ENCODE measurements at places on chromosomes 2 and 18.

DNA sequence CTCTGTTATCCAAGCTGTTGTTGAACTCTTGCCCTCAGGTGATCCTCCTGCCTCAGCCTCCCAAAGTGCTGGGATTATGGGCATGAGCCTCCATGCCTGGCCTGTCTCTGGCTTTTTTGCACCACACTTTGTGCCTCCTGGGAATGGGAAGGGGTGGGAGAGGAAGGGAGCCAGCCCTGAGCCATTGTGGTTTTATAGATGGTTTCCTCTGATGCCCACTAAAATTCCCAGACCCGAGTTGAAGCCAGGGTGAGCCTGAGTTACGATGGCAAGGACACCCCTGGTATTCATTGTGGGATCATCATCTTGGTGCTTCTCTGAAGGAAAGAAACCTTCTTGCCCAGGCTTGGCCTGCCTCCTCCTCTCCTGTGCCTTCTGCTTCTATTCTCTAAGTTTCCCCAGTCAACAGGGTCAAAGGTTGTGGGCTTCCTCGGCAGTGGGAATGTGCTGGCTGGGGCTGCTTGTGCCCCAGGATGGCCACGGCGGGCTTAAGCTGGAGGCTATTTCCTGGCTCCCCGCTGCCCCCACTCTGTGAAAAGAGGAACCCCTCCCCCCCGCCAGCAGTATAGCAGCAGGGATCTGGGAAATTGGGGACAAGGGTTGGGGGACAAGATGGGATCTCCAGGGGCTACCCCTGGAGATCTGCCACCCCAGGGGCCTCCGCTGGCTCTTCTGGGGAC is 106.2 kb downstream of the STPG4 start:
- DNase-seq = no peak

- no peak for DNase-seq
Observed at GRCh38 chr18:49757513-49758262, 55.6 kb downstream of the ACAA2 start.

DNA sequence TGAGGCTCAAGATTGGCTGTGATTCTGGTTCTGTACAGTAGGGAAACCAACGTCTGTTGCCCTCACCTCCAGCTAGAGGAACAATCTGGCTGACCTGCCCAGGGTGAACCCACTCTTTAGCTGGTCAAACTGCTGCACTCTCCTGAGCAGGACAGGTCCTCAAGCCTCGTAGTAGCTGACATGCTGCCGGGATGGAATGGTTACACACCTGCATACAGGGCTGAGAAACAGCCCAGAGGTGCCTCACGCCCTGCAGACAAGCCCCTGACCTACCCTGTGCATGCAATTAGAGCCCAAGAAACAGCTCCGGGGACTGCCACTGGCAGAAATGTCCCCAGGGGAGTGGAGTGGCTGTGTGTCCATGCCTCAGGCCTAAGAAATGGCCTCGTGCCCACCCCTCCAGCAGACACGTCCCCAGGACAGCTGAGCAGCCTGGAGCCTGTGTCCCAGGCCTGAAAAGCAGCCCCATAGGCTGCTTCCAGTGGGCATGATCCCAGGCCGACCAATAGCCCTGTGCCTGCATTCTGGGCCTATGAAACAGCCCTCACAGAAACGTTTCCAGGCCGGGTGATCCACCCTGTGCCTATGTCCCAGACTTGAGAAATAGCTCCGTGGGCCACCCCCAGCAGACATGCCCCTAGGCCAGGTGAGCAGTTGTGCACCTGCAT is 25.4 kb downstream of the BOLL start:
- DNase-seq = no peak

GRCh38 chr2:39685126-39685525 is 19.4 kb downstream of the TMEM178A start:
- DNase-seq = no peak

GRCh38 chr2:186543561-186544131 is 46.2 kb upstream of the ITGAV start:
- DNase-seq = peak; percentile 96

DNA sequence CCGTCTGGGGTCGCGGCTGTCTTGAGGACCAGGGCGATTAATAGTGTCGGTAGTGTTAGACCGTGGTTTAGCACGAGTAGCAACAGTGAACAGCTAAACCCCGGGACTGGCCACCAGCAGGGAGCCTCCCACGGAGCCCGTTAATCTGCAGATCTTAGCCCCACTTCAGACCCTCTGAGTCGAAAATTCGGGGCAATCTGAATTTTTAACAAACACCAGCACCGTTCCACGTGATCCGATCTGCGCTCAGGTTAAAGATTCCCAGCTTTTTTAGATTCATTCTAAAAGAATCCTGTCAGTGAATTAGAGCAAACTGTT is 479 bp upstream of the ATP5F1A start:
- no peak for DNase-seq

DNA sequence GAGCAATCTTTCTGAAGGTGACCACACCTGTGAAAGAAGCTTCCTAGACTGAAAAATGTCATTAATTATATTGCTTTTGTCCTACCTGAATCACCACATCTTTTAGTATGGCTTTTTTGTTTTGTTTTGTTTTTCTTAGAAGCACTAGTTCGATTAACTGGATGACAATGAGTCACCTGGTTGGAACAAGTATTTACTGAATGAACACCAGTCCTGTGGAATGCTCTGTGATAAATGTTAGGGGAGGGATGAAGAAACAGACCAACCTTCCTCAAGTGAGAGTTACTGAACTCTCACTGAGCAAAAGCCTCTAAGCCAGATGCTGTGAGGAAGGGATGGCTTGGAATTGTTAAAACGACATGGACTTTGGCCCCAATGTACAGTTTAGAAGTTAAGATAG is 26.8 kb upstream of the DCC start:
- DNase-seq = peak; percentile 25

- peak; percentile 3 for DNase-seq
Observed at GRCh38 chr2:21257621-21258020, 133.9 kb downstream of the TDRD15 start.

GRCh38 chr18:24078391-24078790 is 60.5 kb upstream of the CABYR start:
- DNase-seq = no peak

DNA sequence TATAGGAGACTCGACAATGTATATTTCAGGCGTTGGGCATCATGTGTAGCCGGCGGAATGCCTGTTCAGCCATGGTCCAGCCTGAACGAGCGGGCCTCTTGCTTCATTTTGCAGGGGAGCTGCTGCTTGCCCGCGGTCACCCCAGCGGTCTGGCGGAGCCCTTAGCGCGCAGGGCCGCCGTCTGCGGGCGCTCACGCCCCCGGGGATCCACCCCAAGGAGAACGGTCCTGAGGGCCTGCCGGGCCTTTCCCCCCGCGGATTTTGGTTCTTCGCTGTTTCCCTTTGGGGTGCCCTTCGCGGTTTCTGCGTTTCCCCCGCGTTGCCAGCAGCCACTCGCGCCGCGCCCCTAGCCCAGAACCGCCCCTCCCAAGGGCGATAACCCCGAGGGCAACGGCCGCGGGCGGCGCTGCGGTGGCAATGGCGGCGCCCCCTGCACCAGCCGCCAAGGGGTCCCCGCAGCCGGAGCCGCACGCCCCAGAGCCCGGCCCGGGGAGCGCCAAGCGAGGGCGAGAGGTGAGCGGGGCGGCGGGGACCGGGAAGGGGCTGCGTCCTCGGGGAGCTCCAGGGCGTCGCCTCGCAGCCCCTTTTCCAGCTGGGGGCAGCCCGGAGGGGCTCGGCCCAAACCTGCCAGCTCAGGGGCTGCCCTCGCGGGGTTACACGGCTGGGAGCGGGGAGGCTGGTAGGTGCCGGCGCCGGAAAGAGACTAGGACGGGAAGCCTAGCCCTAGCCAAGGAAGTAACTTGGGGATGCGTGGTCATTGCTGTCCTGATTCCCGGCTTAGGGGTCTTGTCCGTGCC is at the start of gene MFSD2B:
Gene MFSD2B, plus strand, starts transcription at position 406 of the 797 bp plus-strand sequence. Its CDS starts 12 bp downstream, at position 418.
- DNase-seq = no peak

DNA sequence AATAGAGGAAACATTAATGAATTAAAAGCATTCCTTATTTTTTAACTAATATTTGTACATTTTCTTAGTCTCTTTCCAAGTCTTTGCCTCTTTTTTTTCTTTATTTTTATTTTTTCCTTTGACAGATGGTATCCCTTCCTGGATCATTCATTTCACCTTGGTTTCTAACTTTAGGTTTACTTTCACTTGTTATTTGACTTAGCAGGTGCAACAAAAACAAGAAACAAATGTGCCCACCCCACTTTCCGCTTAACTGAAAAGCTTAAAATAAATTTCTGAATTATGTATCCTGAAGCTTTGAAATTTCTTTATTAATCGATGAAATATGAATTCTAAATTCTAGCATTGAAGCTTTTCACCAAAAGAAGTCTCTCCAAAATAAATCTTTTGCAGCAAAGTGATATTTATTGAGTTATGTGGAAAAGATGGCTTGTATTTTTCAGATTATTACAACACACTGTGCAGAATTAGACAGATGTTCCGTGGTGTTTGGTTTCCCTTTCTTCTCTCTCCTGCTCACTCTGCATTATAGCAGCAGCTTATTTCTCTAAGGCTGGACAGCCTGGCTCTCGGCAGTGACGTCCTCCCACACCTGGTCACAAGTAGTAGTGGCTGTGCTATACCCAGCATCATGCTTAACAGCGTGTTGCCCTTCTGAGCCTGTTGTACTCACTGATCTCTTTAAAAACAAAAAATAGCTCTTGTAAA is 99.1 kb upstream of the ZNF397 start:
- DNase-seq = no peak

- no peak for DNase-seq
Observed at GRCh38 chr18:9722691-9723090, 14.6 kb downstream of the RAB31 start.

DNA sequence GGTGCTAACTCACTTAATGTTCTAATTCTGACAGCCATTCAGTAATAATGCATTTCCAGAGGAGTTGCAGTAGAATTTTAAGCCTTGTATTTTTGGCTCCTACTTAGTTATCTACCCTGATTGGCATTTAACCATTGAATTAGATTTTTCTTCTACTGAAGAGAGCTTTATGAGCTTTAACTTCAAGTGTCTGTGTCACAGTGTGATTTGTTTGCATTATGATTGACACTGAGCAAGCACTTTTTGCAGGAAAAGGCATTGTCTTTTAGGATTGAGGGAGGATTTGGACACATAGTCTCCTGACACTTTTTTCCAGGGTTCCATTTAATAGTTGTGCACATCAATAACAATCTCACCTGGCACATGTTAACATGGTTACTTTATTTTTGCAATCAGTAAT is 26.7 kb downstream of the LYPD6 start:
- DNase-seq = no peak

DNA sequence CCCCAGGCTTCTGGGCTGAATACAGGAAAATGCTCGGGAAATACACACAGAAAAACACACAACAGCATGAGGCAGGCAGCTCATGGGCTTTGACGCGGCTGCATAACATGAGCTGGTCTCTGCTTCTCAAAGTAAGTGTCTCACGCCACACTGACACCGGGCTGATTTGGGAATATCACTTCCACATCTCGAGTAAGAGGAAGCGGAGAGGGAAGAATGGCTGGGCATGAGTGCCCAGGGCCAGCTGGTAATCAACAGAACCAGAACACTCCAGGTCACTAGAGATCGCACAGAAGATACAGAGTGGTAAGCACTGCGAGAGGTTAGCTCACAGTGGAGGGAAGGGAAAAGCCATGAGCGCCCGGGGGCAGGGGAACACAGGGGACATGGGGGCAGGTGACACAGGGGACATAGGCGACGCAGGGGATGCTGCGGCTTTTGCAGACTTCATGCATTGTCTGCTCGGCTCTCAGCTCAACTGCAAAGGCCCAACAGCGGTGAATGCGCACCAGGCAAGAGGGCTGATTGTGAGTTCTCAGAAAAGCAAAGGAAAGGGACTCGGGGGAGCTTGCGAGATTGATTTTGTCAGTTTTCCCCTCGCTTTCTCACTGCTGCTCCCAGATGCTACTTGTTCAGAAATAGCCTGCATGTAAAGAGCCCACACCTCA is 141.4 kb downstream of the MBP start:
- no peak for DNase-seq

GRCh38 chr2:36355151-36355889 is at the start of gene CRIM1:
TSS of gene CRIM1 (plus strand) at chr2:36355778. CDS start at chr2:36356293, 515 bp downstream.
- DNase-seq = peak; percentile 93

- no peak for DNase-seq
Observed at GRCh38 chr2:121182520-121182919, 102.5 kb downstream of the TFCP2L1 start.

DNA sequence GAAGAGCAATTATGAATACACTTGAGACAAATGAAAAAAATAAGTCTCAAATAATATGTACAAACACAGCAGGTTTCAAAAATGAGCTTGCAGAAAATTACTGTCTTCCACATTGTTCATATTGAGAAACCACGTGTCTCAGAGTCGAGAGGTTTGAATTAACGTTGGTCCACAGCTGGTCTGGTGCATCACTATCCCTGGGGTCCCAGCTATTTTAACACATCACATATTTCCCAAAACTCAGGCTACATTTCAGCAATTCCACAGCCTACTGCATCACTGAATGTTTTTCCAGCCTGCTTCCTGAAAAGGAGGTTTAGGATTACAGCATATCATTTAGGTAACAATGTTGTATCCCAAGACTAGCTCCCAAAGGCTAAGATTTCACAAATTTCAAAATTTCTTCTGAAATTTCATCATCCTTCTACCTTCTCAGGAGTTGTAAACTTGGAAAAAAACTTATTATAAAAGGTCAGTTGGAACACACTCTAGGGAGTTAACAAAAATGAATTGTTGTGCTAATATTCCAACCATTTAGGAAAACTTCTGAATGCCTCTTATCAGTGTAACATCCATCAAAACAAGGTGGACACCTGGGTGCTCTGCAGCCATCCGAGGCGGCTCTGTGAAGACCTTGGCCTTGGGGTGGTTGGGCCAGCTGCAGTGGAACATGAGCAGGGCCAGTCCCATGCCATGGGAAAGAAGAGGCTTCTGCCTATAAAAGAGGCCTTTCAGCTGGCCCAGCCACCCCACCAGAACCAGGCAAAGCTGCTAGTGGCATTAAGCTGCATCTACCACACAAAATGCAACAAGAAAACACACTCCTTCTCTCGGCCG is 198.1 kb upstream of the RBBP8 start:
- DNase-seq = peak; percentile 92

DNA sequence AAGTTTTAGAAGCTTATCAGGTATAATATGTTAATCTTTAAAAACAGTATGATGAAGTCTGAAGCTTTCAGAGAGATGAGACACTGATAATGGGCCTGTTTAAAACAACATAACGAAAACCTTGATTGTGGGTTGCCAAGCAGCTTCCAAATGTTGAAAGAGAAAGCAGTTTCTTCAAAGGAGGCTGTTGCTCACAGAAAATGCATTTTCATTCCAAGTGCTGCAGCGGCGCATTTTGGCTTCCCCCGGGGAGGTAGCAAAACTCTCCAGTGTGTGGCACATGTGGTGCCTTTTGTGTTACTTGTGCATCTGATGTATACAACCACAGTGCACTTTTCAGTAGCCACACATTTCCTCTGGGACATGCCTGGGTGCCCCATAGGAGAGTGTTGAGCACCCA is 66.1 kb downstream of the TMEFF2 start:
- no peak for DNase-seq

DNA sequence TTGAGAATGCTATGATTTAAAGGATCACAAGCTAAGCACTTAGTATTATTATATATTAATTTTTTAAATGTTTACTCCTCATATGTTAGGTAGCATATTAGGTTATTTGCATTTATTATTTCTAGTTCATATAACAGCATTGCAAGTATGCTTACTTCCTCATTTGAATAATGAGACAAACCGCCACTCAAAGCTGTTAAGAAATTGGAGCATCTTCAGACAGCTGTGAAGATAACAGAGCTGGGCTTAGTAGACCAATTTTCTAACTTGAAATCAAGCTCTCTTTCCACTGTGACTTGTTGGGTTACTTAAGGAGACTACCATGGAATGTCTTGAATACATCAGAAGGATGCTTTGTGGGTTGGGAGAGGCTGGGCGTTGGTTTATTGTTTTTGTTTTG is 139.3 kb downstream of the ASXL3 start:
- no peak for DNase-seq

All from fibroblast of upper back skin (primary cell).